ENCODE measurements at places on chromosomes 7 and 10.

DNA sequence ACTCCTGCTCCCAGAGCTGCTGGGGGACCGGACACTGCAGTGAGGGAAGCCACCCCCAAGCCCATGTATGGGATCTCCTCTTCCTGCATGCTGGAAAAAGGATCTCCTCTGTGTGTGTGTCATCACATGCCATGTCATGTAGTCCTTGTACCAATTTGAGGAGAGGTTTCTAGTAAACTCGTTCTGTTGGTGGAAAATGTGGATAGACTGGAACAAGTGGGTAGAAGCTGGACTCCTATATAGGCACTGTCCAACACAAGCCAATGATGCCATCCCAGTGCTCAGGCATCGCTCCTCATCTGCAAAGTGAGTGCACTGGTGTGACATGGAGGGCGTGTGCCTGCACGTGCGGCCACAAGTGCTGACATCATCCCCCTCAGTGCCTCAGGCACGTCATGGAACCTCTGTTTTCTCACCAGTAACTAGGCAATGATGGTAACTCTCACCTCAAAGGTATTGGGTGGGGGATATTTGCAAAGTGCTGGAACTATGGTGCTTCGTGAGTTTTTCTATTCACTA is 19.3 kb downstream of the MYO1G start:
- no peak for DNase-seq
- H3K4me1 ChIP-seq, result no peaks in the 10 kb centered on the region
- no peaks in the 10 kb centered on the region for H3K36me3 ChIP-seq
- no peak overlapping the region for H3K4me3 ChIP-seq
- no peak overlapping the region for H3K27ac ChIP-seq

DNA sequence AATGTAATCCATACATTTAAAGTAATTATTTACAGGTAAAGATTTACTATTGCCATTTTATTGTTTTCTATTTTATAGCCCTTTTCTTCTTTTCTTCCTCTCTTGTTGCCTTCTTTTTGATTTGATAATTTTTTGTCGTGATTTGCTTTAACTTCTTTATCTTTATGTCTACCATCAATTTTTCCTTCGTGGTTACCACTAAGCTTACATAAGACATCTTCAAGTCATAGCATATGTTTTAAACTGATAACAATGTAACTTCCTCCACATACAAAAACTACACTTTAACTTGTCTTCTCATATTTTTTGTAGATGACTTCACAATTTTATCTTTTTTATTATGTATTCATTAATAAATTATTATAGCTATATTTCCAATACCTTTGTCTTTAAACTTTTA is 316.6 kb downstream of the PLXDC2 start:
- no peak overlapping the region for H3K4me3 ChIP-seq
- no peaks in the 10 kb centered on the region for H3K36me3 ChIP-seq
- H3K4me1 ChIP-seq, result no peaks in the 10 kb centered on the region
- no peaks in the 10 kb centered on the region for H3K27me3 ChIP-seq
- H3K27ac ChIP-seq, result no peak overlapping the region

DNA sequence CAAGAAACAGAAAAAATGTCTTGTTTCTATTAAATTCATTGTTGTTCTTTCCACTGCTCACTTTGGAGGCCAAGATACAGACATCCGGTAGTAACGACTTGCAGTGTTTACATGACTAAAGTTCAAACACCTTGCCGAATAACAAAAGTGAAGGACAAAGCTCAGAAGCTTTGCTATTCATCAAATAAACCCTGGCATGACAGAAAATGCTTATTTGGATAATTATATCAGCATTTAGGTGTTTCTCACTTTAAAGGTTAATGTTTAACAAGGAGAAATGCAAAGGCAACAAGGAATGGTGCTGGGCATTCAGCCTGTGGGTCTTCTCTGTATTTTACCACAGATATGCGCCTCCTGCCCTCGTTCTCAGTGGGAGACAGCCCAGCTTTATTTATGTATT is 5.4 kb upstream of the PTF1A start:
- no peaks in the 10 kb centered on the region for H3K4me1 ChIP-seq
- H3K36me3 ChIP-seq, result no peaks in the 10 kb centered on the region
- H3K27me3 ChIP-seq, result peaks cover 100% of the 10 kb centered on the region
- H3K27ac ChIP-seq, result no peak overlapping the region

GRCh38 chr7:154857728-154858681 is 144.9 kb downstream of the PAXIP1 start:
- no peak overlapping the region for H3K4me3 ChIP-seq
- no peaks in the 10 kb centered on the region for H3K36me3 ChIP-seq
- no peaks in the 10 kb centered on the region for H3K4me1 ChIP-seq
- H3K27me3 ChIP-seq, result no peaks in the 10 kb centered on the region

- H3K27ac ChIP-seq, result peak overlapping the region; percentile 27
- H3K4me3 ChIP-seq, result no peak overlapping the region
- no peaks in the 10 kb centered on the region for H3K36me3 ChIP-seq
- no peaks in the 10 kb centered on the region for H3K27me3 ChIP-seq
- H3K4me1 ChIP-seq, result peaks cover 23% of the 10 kb centered on the region
These were observed 249.0 kb downstream of the TNS3 start for GRCh38 chr7:47332681-47333553.

DNA sequence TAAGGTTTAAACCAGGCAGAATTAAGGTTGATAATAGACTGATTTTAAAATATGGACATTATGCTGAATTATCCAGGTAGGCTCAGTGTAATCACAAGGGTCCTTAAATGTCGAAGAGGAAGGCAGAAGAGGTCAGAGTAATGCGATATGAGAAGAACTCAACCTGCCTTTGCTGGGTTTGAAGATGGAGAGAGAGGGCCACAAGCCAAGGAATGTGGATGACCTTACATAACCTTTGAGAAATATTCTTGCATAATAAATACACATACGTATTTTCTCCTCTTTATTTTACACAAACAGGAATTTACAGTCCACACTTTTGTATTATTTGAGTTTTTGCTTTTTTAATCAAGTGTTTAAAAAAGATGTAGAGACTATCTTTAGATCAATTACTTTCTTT is 88.5 kb downstream of the ST7 start:
- H3K27me3 ChIP-seq, result no peaks in the 10 kb centered on the region
- H3K27ac ChIP-seq, result no peak overlapping the region
- no peak for DNase-seq
- no peak overlapping the region for H3K4me3 ChIP-seq
- peaks cover 8% of the 10 kb centered on the region for H3K36me3 ChIP-seq

- no peak overlapping the region for H3K4me3 ChIP-seq
- H3K36me3 ChIP-seq, result no peaks in the 10 kb centered on the region
- no peaks in the 10 kb centered on the region for H3K27me3 ChIP-seq
- no peaks in the 10 kb centered on the region for H3K4me1 ChIP-seq
These were observed 261.6 kb downstream of the ZEB1 start for GRCh38 chr10:31580646-31581045.

- no peaks in the 10 kb centered on the region for H3K36me3 ChIP-seq
- DNase-seq, result peak; percentile 63
- H3K4me3 ChIP-seq, result no peak overlapping the region
- H3K27ac ChIP-seq, result no peak overlapping the region
- no peaks in the 10 kb centered on the region for H3K27me3 ChIP-seq
These were observed 81.9 kb upstream of the CALN1 start for GRCh38 chr7:72493850-72494661.

DNA sequence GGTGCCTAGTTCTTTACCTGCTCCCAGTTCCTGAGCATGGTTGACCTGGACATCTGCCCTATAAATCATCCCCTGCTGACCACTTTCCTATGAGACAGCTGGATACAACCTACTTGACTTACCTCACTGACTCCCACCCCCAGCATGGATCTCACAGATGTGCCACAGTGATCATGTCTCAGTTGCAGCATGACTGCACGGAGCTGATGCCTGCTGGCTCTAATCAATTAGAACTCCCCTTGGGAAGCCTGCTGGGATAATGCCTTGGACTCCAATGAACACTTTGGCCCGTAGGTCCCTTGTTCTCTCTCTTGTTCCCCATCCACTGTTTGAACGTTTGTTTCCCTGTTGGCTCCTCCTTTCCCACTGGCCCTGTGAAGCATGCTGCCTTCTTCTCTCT is 271.2 kb upstream of the IGFBP3 start:
- H3K27me3 ChIP-seq, result no peaks in the 10 kb centered on the region
- no peak for DNase-seq
- H3K27ac ChIP-seq, result no peak overlapping the region
- H3K4me1 ChIP-seq, result no peaks in the 10 kb centered on the region

- no peaks in the 10 kb centered on the region for H3K4me1 ChIP-seq
- H3K36me3 ChIP-seq, result no peaks in the 10 kb centered on the region
- H3K4me3 ChIP-seq, result no peak overlapping the region
- no peaks in the 10 kb centered on the region for H3K27me3 ChIP-seq
These were observed 108.3 kb downstream of the BUB3 start for GRCh38 chr10:123262456-123262855.

GRCh38 chr7:154914308-154914995 is 88.5 kb downstream of the PAXIP1 start:
- no peaks in the 10 kb centered on the region for H3K36me3 ChIP-seq
- peaks cover 4% of the 10 kb centered on the region for H3K27me3 ChIP-seq
- DNase-seq, result no peak
- no peak overlapping the region for H3K4me3 ChIP-seq

- no peak overlapping the region for H3K4me3 ChIP-seq
- no peak for DNase-seq
- H3K36me3 ChIP-seq, result no peaks in the 10 kb centered on the region
- H3K27me3 ChIP-seq, result no peaks in the 10 kb centered on the region
These were observed 558.3 kb upstream of the TPK1 start for GRCh38 chr7:145394126-145394525.

DNA sequence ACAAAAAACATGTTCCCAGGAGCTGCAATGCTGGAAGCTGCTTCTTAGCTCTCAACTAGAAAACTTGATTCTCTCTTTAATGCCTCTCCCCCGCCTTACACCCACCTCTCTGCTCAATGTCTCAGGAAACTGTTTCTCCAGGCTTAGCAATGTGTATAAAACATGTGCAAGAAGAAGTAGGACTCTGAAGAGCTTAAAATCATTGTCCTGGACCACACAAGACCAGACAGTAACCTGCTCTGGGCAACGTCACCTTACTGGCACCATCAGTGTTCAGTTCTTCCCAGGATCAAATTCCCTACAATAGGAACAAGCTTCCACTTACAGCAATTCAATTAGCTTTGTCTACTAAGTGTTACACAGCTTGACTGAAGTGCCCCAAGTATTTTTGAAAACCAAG is 104.9 kb downstream of the RAPGEF5 start:
- no peak overlapping the region for H3K27ac ChIP-seq
- peak; percentile 38 for DNase-seq
- no peak overlapping the region for H3K4me3 ChIP-seq
- H3K36me3 ChIP-seq, result no peaks in the 10 kb centered on the region
- peaks cover 5% of the 10 kb centered on the region for H3K4me1 ChIP-seq

DNA sequence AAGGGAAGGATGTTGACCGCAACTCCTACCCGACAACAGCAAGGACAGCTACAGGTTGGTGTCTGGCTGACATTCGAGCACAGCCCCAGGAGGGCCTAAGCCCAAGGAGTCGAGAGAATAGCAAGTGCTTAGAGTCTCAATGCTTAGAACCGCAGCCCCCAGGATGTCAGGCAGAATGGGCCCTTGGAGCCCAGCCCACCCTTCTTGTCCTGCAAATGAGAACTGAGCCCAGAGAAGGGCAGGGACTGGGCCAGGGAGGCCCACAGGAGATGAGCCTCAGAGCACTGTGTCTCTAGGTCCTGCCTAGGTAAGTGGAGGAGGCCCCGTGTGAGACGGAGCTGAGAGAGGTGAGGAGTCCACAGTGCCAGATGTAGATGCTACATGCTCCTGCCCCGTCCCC is 173.3 kb upstream of the ZMIZ1 start:
- no peak overlapping the region for H3K4me3 ChIP-seq
- peaks cover 3% of the 10 kb centered on the region for H3K4me1 ChIP-seq
- no peak for DNase-seq
- H3K36me3 ChIP-seq, result no peaks in the 10 kb centered on the region
- H3K27ac ChIP-seq, result no peak overlapping the region
- H3K27me3 ChIP-seq, result no peaks in the 10 kb centered on the region

- H3K36me3 ChIP-seq, result no peaks in the 10 kb centered on the region
- H3K27me3 ChIP-seq, result no peaks in the 10 kb centered on the region
- no peak overlapping the region for H3K4me3 ChIP-seq
- peaks cover 20% of the 10 kb centered on the region for H3K4me1 ChIP-seq
- H3K27ac ChIP-seq, result peak overlapping the region; percentile 99
- peak; percentile 95 for DNase-seq
These were observed 181.4 kb downstream of the AKR1D1 start for GRCh38 chr7:138257459-138258196.

DNA sequence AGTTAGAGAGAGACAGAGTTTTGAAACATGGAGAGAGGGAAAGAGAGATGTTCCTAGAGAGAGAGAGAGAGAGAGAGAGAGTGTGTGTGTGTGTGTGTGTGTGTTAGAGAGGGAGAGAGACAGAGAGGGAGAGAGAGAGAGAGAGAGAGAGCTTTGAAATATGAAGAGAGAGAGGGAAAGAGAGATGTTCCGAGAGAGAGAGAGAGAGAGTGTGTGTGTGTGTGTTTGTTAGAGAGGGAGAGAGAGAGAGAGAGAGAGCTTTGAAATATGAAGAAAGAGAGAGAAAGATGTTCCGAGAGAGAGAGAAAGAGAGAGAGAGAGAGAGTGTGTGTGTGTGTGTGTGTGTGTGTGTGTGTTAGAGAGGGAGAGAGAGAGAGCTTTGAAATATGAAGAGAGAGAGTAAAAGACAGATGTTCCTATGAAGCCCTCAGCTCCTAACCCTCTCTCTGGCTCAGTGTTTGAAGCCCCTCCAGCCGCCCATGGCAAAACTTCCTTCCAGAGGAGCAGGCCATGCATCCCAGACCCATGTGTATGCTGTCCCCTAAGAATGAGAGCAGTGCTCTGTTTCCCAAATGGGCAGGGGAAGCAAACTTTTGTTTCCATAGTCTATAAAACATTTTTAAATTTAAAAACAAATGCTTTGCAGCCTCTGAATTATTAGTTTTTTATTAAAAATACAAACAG is 130.9 kb downstream of the KCNMA1 start:
- H3K4me3 ChIP-seq, result no peak overlapping the region
- no peaks in the 10 kb centered on the region for H3K27me3 ChIP-seq
- H3K4me1 ChIP-seq, result peaks cover 2% of the 10 kb centered on the region
- DNase-seq, result peak; percentile 17
- no peak overlapping the region for H3K27ac ChIP-seq

DNA sequence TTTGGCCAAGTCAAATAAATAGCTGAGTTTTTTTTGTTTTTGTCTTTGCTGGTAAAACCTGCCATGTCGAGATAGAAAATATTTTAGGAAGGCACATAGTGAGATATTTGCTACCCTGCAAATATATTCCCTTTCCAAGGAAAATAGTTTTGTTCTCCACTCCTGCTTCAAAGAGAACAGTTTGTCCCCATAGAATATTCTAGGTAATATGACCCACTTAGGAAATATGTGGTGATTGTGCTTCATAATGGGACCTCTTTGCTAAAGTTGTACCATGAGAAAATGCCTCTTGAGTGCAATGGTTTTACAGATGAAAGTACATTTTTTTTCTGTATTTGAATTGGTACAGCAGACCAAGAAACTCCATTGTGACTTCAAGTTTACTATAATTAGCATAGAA is 41.6 kb downstream of the SMNDC1 start:
- DNase-seq, result no peak
- no peak overlapping the region for H3K4me3 ChIP-seq
- no peaks in the 10 kb centered on the region for H3K36me3 ChIP-seq

DNA sequence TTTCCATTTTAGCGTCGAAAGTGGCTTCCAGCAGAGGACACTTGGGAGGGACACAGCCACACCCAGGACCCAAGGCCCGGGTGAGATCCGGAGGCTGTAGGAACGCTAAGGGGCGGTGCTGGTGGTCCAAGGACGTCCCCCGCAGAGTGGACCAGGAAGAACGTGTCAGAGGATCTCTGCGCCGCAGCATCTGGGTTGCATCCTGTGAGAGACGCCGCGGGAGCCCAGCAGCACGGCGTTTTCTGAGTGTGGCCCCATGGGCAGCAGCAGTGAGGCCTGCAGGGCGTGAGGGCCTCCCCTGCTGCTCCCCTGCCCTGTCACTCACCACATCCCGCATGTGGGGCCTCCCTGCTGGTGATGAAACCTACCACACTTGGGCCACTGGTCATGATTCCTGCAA is 40.5 kb upstream of the BNIP3 start:
- DNase-seq, result no peak
- peaks cover 20% of the 10 kb centered on the region for H3K27me3 ChIP-seq
- H3K4me1 ChIP-seq, result no peaks in the 10 kb centered on the region
- H3K27ac ChIP-seq, result no peak overlapping the region
- H3K36me3 ChIP-seq, result no peaks in the 10 kb centered on the region

Measured in cardiac muscle cell (in vitro differentiated cells and primary cell).